ENCODE measurements at places on chromosomes 5 and 9.
A peak's percentile ranks its signal among the peaks of the same experiment; 100 is the strongest.

DNA sequence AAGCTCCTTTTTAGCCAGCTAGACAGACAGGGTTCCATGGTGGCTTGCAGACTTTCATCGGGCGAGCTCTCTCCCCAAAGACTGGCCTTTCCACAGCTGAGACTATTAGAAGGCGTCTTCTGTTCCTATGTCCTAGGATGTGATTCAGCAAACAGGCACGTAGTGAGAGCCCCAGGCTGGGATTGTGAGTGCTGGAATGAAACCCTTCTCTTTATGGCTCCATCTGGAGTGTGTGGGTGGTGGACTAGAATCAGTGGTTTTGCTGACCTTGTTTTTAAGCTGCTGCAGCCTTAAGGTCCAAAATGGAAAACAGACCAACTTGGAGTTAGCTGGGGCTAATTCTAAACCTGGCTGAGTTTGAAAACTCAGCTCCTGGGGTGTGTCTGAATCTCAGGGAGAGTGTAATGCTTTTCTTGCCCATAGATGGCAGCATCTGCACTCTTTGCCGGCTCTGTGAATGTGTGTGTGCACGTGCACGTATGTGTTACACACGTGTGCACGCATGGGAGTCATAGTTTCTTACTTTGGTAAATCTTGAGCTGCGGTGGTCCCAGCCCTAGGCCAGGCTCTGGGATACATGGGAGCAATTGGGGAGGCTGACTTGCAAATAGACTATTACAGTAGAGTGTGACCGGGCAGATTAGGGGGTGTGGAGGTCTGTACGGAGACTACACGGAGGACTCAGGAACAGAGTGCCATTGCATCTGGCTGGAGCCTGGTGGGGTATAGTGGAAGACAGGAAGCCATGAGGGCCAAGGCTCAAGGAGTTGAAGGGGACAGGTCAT, 10.7 kb downstream of the GSN start:
- DNase-seq: peak; percentile 91

DNA sequence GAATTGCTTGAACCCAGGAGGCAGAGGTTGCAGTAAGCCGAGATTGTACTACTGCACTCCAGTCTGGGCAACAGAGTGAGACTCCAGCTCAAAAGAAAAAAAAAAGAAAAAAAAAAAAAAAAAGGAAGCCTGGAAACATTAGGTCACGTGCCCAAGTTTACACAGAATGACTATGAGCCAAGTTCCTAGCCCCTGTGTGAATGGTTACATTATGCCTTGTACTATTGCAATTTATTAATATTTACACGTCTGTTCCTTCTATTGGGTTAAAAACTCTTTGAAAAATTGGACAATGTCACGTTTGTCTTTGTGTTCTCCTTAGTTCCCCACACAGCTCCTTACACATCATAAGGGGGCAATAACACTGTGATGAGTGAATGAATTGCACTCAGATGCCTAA, 33.5 kb upstream of the SLC28A3 start:
- no peak for DNase-seq

DNA sequence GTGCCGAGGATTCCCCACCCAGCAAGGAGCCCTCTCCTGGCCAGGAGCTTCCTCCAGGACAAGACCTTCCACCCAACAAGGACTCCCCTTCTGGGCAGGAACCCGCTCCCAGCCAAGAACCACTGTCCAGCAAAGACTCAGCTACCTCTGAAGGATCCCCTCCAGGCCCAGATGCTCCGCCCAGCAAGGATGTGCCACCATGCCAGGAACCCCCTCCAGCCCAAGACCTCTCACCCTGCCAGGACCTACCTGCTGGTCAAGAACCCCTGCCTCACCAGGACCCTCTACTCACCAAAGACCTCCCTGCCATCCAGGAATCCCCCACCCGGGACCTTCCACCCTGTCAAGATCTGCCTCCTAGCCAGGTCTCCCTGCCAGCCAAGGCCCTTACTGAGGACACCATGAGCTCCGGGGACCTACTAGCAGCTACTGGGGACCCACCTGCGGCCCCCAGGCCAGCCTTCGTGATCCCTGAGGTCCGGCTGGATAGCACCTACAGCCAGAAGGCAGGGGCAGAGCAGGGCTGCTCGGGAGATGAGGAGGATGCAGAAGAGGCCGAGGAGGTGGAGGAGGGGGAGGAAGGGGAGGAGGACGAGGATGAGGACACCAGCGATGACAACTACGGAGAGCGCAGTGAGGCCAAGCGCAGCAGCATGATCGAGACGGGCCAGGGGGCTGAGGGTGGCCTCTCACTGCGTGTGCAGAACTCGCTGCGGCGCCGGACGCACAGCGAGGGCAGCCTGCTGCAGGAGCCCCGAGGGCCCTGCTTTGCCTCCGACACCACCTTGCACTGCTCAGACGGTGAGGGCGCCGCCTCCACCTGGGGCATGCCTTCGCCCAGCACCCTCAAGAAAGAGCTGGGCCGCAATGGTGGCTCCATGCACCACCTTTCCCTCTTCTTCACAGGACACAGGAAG, 120.2 kb downstream of the RGS3 start:
- DNase-seq: no peak

DNA sequence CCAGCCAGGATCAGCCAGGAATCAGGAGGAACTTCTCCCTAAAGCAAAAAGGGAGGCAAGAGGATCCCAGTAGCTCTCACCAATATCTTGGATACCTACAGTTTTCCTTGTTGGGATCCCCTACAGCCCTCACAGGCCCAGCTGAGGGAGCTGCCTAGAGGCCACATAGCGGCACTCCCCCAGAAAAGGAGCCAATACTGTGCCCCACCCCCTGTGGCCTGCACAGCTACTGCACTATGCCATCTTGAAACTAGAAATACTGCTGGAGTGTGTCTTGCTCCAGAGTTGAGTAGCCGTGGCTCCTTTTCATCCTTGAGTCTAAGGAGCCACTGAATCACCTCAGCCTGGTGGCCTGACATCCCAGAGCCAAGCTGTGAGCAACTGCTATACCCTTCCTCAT, 22.3 kb upstream of the TRPM6 start:
- DNase-seq: no peak

- DNase-seq: no peak
Measured at GRCh38 chr5:92939428-92939827, 641.6 kb downstream of the NR2F1-AS1 start.

- DNase-seq: no peak
Measured at GRCh38 chr5:169702693-169703481, 65.8 kb downstream of the DOCK2 start.

GRCh38 chr5:139262059-139262741, 31.3 kb upstream of the MATR3 start:
- DNase-seq: no peak

DNA sequence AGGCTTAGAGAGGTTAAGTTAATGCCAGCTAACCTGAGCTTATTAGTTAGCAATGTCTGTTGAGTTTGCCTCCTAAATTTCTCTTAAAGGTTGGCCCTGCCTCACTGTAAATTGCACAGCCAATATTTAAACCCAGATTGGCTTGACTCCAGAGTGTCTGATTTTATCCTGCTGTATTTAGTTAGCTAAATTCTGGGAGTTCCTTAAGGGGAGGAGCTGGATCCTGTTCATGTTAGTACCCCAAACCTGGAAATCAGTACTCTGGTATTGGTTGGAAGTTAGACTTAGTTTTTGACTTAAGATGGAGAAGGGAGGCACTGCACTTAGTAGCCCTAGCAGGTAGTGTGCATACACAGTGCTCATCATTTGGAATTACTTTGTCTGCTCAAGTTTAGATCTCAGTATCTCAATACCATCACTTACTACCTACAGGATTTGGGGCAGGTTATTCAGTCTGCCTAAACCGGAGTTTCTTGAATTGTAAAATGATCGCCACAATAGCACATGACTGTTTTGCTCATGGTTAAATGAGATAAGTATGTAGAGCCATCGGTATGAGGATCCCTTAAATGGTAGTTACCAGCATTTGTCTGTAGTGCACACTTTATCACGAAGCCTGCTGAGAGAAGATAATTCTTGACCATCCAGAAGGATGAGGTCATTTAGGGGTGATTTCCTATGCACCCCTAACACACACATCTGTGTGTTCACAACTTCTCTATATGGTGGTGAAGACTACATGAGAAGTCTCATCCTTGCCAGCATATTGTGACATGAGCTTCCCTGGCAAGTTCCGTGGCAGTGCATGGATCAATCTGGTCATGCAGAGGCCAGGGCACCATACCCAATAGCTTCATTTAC, 264.8 kb upstream of the TRIM32 start:
- no peak for DNase-seq

GRCh38 chr9:1298046-1298445, 247.9 kb downstream of the DMRT2 start:
- DNase-seq: no peak

- no peak for DNase-seq
Measured at GRCh38 chr9:137456061-137456863, 2.9 kb downstream of the NSMF start.

- no peak for DNase-seq
Measured at GRCh38 chr5:147892696-147893296, 13.5 kb downstream of the C5orf46 start.

DNA sequence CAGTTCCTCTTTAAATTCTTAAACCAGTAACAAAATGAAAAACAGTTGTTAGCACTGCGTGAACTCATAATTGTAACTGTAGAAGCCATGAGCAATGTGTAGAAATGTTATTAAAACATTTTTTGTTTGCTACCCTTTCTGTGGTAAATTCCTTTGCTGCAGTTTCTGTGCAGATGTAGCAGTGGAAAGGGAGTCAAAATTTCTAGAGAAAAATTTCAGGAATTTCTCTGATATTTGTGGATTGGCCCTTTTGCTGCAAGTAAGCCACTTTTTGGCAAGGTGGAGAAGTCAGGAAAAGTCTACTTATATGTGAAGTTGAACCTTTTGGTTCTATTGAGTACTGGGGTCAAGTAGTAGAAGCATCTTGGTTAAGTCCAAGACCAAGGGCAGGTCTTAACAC, 10.1 kb downstream of the FBXL7 start:
- no peak for DNase-seq

- no peak for DNase-seq
Measured at GRCh38 chr9:118303216-118303615, 599.0 kb downstream of the TLR4 start.

DNA sequence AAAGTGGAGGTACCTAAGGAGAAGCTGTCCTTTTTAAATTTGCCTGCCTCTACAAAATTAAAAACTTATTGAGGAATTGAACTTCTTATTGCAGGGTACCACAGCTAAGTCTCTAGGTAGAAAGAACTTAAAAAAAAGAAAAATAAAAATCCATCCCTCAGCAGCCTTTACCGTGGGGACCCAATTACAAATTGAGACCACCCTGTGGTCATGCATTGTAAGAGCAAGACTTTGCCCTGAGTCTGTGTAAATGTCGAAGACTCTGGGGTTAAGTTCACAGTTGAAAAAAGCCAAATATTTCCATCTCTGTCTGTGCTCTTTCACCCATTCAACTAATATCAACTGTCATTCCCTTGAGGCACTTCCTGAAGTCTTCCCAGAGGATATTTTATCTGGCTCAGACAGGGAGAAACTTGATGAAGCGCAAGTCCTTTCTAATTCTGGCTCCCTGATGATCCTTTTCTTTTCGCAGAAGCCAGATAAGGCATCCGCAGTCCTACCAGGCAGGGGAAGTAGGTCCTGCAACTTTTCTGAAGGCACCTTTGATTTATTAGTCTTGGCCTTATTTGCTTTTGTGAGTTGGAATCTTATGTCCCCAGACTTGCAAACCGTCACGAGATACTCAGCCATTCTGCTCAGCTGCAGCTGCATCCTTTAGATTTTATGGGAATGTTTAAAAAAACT, 323.8 kb upstream of the WWC1 start:
- no peak for DNase-seq

DNA sequence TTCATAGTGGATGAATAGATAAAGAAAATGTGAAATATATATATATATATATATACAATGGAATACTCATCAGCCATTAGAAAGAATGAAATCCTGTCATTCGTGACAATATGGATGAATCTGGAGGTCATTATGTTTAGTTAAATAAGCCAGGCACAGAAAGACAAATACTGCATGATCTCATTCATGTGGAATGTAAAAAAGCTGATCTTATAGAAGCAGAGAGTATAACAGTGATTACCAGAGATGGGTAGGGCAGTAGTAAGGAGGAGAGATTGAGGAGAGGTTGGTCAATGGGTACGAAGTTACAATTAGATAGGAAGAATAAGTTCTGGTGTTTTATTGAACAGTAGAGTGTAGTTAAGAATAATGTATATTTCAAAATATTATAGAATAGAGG, 19.7 kb upstream of the PCDHAC2 start:
- no peak for DNase-seq

DNA sequence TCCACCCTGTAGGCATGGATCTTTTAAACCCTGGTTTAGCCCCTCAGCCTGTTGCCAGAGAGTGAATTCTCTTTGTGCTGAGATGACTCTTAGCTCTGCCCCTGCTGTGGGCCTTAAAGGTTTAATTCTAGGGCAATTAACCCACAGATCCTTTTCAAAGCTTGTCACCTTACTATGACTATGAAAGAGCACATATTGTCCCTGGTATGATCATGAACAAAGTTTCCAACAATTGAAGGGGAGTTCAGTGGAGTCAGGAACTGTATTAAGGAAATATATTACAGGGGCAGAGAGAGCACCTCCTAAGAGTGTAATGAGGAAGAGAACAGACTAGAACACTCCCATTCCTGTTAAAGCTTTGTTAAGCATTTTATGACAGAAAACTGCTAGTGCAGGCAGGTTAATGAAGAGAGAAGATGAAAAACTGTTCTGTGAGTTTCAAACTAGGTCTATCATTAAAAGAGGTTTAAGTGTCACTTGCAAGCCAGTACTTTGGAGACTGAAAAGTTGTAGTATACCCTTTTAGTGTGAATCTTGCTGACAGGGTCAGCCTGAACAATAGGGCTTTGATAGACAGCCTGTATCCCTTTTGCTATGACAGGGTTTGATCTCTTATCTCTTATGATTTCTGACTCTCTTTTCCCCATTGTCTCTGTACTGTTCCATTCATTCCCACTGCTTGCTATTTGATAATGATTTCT, 104.2 kb upstream of the ELL2 start:
- DNase-seq: no peak

DNA sequence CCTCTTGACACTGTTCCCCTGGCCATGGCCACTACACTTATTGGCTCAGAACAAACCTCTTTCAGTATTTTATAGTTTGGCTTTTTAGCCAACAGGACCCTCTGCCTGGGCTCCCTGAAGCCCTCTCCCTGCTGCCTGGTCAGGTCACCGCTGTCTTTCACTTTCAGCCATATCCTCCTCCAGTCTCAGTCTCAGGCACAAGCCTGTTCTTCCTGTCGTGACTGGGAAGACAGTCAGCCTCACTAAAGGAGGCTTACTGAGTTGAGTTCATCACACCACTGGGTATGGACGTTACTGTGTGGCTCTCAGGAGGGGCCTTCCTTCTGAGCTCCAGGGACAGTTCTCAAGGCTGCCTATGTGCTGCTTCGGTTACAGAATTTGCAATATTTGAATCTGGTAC, 2.0 kb downstream of the QSOX2 start:
- no peak for DNase-seq

- DNase-seq: no peak
Measured at GRCh38 chr5:86546044-86546443, 71.7 kb upstream of the COX7C start.
